ENCODE measurements at places on chromosomes 4 and X.

DNA sequence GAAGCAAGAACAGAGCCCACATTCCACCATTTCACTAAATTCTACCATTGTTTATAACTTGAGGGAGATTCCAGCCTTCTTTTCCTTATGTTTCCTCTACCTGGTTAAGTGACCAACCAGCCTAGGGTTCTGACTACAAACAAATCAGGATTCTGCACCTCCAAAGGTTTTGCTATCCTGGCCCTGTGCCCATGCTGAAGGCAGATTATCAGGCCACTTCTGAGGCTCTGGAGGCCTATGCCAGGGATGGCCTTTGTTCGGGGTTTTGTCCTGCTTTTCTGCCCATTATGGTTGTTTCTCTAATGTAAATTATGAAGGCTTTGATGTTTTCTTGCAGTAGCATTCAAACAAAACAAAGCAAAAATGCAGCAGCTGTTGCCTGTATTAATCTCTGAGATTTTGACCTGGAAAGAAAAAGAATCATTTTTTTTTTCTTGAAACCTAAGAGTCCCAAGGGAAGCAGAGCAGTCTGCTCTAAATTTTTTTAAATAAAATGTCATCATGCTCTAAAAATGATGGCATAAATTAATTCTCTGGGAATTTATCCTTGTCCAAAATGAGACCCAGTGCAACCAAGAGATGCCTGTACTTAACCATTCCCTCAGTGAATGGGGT is 55.6 kb downstream of the RNF150 start:
- no peak for DNase-seq

DNA sequence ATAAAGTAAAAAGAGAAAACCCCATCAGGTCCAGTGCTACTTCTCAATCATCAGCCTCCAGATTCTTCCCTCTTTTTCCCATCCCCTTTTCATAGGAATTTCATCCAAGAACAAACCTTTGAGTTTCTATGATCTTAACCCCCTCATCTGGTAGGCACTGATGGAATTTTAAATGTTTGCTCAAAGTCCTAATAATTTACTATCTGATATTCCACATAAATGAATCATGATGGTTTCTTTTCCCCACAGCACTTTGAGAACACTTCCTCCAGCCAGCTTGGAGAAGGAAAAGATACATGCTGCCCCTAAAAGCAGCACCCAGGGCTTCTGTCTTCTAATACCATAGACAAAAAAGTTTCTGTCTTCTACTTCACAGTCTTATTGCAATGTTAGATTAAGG is 19.4 kb upstream of the KLHL8 start:
- DNase-seq: no peak

- no peak for DNase-seq
Measured at GRCh38 chrX:115625572-115626301, 64.8 kb downstream of the PLS3 start.

GRCh38 chrX:100328351-100328750 is 81.7 kb downstream of the PCDH19 start:
- no peak for DNase-seq

DNA sequence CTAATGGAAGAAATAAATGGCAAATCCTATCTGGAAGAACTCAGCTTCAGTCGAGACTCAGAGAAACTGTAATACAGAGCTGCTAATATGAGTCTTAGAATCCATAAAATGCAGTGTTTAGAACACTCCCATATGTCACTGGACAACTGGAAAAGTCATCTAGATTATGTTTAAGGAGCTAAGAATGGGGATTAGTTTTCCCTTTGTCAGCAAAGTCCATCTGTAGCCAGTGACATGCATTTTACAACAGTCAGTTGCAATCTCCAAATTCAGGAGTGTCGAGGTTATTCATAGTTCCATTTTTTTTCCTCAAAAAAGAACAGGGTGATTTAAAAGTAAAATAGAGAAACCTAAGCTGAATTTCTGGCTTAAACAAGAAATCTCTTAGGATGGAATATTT is 516.6 kb upstream of the GALNT7 start:
- DNase-seq: no peak

- DNase-seq: no peak
Measured at GRCh38 chr4:175412746-175413145, 399.3 kb downstream of the GPM6A start.

- DNase-seq: peak; percentile 60
Measured at GRCh38 chr4:54784161-54784671, 126.5 kb downstream of the KIT start.

DNA sequence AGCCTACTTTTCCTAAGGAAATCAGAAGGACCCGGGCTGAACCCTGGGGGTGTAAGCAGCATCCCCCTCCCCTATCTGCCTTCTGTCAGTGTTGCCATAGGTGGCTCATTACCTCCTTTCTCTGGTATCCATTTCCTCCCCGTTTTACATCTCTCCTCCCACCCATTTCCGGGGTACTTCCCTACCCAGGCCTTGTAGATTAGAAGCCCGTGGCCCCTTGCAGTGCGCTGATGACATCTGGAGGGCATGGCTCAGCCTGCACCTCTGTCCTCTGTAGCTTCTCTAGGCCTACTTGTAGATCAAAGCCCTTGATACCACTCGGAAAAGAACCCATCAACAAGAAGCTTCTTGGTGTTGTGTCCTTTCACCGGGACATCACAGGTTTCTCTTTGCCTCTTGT is 71.8 kb downstream of the NBDY start:
- no peak for DNase-seq

DNA sequence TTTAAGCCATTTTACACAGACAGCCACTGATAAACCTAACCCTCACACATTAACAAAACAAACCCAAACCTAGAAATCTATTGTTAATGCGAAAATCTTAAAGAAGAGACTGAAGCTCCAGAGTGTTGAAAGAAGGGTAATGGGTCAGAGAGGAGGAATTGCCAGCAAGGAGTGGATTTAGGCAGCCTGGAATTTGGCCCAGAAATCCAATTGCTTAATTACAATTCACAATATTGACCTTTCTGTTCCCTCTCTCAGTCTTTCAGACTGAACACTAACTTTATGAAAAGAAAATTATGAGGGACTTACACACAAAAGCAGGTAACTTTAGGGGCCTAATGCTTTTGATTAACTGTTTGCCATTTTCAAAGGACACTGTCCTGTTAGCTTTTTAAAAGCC is 185.2 kb upstream of the GPC4 start:
- DNase-seq: no peak

GRCh38 chr4:1588306-1588705 is 95.8 kb downstream of the FAM53A start:
- DNase-seq: no peak

GRCh38 chr4:42453612-42454011 is 56.3 kb downstream of the SHISA3 start:
- DNase-seq: no peak

GRCh38 chr4:122621016-122621507 is at the start of gene IL21:
Gene IL21 (minus strand): TSS chr4:122621066. CDS start chr4:122621011, 55 bp downstream.
- no peak for DNase-seq

DNA sequence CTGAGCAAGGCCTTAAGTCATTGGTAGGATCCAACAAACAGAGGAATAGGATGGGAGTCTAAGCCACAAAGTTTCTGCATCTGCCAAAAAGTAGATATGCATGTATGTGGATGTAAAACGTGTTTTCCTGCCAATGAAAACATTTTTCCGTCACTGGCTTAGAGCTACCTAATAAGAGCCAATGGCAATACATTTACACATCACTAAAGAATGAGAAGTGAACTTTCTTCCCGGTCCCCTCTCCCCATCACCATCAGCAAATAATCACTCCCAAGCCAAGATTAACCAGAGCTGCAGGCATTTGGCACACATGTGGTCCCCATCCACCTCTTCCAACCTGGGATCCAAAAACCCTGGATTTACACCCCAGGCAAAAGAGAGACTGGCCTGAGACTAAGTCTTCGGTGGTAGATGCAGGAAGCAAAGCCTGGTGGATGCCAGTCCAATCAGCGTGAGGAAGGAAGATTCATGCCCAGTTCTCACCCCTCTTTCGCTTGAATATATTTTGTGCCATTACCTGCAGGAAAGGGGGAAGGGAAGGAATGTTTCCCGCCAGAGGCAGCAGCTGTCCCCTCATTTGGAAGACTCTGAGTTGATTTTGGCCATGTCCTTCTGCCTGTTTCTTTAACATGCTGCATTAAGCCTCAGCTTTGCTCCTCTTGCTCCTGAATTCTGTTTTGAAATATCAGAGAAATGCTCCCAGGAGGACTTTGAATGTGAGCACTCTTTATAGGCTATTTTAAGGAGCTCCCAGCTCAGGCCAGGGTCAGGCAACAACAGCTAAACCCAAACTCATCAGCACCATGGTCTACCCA is 131.4 kb downstream of the CHIC2 start:
- peak; percentile 77 for DNase-seq

All from AG09319 (cell line).